Choroid plexus epithelial cell (primary cell): ENCODE measurements at places on chromosomes 4 and X.

DNA sequence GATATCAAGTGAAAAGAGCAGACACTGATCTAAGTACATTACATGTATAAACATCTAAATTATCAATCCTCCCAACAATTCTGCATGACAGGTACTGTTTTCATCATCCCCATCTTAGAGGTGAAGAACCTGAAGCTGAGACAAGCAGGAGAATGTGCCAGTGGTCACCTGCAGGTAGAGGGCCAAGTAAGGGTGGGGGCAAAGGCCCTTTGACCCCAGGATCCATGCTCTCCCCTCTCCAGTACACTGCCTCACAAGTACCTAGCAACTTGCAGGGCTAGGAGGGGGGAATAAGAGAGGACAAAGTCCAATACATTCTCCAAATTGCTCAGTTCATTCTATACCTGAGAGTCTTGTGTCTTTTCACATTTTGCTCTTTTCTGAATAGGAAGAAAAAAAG is 8.3 kb upstream of the MAP7D2 start:
- no peak for DNase-seq

DNA sequence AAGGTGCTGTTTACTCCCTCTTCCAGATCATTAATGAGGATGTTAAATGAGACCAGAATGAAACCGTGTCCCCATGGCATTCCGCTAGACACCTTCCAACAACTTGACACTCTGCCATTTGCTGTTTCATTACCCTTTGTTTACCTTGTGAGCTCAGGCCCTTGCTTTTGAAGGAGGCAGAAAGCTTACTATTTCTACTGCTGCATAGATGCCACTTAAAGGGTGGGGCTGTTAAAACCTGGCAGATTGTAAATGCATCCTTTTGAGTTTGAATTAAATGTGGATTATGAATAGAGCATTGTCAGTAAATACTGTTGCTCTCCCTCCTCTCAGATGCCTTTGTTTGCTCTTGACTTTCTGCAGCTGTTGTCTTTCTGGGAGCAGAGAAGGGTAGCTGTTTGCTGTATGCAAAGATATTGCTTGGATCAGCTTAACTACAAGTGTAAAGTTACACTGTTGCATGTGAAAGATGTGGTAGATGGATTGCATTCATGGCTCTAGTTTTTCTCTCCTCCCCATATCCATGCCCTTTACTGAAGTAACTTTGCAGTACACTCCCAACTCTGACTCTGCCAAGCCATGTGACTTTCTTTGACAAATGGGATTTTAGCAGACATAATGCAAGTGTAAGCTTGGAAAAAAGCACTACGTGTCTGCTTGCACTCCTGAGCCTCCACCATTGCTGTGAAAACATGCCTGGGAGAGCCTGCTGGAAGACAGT is 75.0 kb upstream of the DHX15 start:
- DNase-seq: no peak

GRCh38 chrX:2474963-2475726 is 25.6 kb downstream of the DHRSX start:
- DNase-seq: no peak

DNA sequence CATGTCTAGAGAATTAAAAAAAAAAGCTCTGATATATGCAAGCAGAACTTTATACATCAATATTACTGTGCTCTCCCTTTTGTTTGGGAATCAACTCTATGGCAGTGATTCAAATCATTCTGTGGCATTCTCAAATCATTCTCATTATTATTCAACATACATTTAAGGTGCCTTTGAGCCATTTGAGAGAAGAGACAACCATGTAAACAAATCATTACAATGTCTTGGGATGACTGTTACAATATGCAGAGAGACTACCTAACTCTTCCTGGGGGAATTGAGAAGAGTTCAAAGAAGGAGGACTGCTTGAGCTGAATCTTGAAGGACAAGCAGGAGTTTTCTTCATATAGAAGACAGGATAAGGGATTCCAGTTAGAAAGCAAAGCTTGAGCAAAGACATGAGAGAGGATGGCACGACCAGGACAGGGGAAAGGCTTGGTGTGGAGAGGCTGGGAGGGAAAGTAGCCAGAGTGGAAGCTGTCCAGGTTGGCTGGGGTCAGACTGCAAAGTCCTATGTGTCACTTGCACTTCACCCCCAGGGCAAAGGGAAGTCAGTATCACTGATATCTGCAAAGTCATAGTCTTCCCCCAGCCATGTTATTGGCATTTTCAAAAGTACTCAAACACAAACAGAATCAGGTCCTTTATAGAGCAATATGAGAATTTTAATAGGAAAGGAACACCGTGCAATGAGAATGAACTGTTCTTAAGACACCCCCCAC is 9.0 kb downstream of the SEC24D start:
- DNase-seq: no peak

- DNase-seq: no peak
Measured at GRCh38 chr4:129972257-129972656, 876.3 kb downstream of the C4orf33 start.

- DNase-seq: peak; percentile 1
Measured at GRCh38 chrX:51779306-51779705, 36.1 kb downstream of the GSPT2 start.

GRCh38 chrX:2638279-2638678 is 52.8 kb upstream of the CD99 start:
- DNase-seq: no peak

DNA sequence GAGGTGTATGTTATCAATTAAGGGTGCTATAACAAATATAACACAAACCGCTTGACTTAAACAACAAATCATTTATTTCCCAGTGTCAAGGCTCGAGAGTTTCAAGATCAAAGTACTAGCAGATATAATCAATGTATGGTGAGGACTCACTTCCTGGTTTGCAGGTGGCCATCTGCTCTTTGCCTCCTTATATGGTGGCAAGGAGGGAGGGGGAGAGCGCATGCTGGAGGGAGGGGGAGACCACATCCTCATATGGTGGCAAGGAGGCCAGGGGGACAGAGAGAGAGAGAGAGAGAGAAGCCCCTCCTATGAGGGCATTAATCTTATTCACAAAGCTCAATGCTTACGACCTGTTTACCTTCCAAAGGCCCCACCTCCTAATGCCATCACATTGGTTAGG is 372.3 kb upstream of the SPOCK3 start:
- DNase-seq: no peak

DNA sequence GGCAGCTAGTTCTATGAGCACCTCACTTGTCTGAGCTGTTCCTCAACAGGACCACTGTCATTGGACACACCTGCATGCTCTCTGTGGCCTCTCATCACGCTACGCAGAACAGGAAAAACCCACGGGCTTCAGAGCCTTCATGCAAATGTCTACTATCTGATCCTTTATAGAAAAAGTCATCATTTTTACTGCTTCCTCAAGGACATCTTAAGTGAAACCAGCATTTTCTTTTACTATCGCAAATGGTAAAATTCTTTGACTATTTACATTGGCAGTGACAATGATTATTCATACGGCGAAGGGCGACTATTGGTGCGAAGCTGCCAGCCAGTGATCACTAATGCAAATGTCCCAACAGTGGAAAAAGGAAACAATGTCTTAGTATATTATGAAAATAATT is 147.0 kb downstream of the AFAP1 start:
- DNase-seq: no peak

DNA sequence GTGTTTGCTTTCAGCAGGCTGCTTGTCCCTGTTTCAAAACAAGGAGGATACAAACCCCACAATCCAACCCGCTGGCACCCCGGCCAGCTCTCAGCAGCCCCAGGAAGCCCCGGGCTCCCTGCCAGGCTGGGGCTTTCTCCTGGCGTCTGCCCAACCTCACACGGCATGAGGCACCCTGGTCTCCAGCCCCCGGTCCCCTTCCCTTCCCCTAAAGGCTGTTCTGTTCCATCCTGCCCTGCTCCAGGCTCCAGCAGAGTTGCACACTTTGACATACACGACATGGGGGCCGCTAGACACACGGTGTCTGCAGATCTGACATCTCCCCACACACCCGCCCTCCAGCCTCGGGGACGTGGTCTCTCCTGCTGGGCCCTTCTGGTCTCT is 107.7 kb upstream of the ADRA2C start:
- peak; percentile 7 for DNase-seq

GRCh38 chr4:157502656-157503055 is 282.1 kb downstream of the GRIA2 start:
- DNase-seq: no peak

DNA sequence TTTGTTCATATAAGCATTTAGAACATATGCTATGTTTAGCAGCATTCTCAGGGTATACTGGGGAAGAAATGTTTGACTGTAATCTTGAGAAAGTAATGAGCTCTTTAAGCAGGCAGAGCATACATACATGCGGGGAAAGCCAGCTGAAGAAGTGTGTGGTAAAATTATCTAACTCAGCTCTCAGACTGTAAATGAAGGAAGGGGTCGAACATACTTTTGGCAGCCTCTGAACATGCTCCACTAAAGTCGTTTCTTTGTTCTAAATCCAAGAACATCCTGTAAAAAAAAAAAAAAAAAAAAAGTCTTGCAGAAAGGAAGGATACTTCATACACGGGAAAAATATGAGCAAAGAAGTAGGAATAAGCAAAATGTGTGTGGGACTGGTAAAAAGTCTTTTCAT is 224.8 kb downstream of the GRID2 start:
- no peak for DNase-seq

- DNase-seq: no peak
Measured at GRCh38 chrX:112769034-112769433, 71.6 kb downstream of the AMOT start.

DNA sequence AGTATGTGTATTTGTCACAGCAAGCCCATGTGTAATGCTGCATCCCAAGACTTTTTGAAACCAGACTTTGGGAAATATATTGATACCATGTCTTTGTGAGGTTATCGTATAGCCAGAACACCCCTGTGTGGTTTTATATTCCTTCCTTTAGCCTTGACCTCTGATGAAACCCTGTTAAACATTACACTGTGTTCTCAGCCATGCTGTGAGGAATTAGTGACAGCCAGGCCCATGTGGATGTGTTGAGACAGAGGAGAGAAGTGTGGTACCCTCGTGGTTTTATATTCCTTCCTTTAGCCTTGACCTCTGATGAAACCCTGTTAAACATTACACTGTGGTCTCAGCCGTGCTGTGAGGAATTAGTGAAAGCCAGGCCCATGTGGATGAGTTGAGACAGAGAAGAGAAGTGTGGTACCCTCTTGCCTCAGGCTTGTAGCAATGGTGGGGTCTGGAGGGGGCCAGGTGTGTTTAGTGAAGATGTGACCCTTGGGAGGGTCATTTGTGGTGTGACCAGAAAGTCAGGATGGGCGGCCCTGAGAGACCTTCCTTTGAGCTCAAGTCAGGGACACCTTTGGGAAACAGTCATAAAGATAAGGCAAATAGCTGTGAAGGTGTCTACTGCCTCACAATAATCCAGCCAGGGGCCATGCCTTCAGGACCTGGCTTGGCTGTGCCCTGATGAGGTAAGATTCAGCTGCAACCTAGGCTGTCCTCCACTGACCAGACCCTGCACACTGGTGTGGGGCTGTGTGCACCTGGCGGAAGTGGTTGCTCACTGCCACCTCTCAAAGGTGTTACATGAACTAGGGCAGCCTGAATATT is 110.0 kb downstream of the IRF2 start:
- peak; percentile 69 for DNase-seq

GRCh38 chr4:98466868-98467599 is 191.4 kb downstream of the TSPAN5 start:
- DNase-seq: peak; percentile 49

DNA sequence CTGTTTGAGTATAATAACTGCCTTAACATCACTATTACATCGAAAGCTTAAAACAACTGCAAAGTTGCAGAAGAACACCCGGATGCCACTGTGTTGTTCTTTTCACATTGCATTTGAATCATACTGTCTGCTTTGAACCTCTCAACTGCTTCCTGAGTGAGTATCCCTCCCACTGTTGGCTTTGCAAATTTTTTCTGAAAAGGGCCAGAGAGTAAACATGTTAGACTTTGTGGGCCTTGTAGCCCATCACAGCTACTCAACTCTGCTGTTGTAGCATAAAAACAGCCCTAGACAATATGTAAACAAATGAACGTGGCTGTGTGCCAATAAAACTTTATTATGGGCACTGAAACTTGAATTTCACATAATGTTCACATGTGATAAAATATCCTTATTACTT is 76.1 kb downstream of the NSG1 start:
- peak; percentile 55 for DNase-seq

DNA sequence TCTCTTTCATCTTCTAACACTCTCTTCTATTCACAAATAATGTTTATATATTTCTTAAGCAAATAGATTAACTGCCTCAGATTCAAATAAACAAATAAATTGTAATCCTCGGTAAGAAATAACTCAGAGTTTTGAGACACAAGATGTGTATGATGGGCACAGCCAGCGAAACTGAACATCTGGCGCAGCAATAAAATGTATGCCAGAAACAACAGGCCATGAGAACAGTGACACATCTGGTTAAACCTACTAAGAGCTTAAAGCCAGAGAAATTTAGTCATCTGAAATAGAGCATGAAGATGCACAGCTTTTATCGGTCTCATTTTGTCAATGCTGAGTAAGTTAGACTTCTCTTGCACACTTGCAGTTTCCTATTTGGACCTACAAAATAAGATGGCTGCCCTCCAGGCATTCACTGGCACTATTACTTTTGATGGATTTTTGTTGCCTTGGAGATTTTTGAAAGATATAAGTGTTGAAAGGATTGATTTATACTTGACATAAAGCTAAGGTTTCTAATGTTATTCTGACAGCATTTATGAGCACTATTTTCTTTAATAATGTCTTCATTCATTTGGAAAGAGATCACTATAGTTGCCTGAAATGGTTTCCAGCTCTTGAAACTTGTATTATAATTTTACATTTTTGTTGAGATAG is 1444.0 kb downstream of the PCDH18 start:
- DNase-seq: no peak

- DNase-seq: peak; percentile 15
Measured at GRCh38 chr4:28373601-28374000, 1513.0 kb downstream of the STIM2 start.

DNA sequence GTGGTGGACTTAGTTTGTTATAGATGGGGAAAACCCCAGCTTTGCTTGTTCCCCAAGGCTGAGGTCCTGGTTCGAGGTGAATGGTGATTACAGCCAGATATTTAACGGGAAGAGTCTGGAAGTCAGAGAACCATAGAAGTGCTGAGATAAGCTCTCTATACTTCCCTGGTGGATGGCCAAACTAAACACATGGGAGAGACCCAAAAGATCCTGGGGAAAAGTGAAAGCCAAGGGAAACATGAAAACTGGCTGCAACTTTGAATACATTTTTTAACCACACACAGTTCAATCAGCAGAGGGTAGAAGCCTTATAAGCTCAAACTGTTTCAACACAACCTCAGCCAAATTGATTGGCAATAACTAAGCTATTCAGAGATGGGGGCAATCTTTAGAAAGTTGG is 29.3 kb upstream of the SRPX start:
- peak; percentile 49 for DNase-seq

DNA sequence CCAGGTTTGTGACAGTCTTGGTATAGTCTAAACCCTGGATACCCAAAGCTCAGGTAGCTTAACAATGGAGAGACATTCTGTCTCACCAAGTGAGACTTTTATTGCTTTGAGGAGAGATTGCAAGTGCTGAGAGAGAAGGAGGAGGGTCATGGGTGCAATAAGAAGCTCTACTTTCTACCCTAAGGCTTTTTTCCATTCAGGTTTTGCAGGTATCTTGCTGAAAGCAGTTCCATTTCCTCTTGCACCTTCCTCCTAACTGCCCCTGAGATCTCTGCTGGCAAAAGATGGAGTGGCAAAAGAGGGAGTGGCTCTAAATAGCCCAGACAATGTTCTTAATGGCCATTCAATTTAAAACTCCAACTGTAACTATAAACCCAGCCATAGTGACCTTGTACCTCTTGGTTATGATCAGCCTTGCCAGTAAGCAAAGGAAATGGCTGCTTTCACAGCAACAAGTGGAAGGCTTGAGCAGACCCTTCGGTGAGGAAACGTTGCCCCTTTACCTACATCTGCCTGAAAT is 105.6 kb upstream of the CPEB2 start:
- DNase-seq: no peak
